ENCODE measurements at places on chromosomes 2 and 18. TPM values are rescaled to one million over a fixed set of nuclear protein-coding genes. Genes with fewer than 3 reads are reported as not detected.

The GREB1L gene
- total RNA-seq: 75.4 TPM

The EDAR gene
- 0.95 TPM for total RNA-seq

The SDC1 gene
- 24.3 TPM for total RNA-seq

The RAPGEF4 gene
- 0.98 TPM for total RNA-seq

The TSPYL6 gene
- not detected for total RNA-seq

GRCh38 chr18:52283927-52284326 is 56.1 kb upstream of the DCC start:
- no peaks in the 10 kb centered on the region for H3K36me3 ChIP-seq
- DNase-seq: no peak
- H3K4me3 ChIP-seq: no peak overlapping the region
- no peaks in the 10 kb centered on the region for H3K4me1 ChIP-seq
- no peak overlapping the region for H3K27ac ChIP-seq
- no peaks in the 10 kb centered on the region for H3K27me3 ChIP-seq

DNA sequence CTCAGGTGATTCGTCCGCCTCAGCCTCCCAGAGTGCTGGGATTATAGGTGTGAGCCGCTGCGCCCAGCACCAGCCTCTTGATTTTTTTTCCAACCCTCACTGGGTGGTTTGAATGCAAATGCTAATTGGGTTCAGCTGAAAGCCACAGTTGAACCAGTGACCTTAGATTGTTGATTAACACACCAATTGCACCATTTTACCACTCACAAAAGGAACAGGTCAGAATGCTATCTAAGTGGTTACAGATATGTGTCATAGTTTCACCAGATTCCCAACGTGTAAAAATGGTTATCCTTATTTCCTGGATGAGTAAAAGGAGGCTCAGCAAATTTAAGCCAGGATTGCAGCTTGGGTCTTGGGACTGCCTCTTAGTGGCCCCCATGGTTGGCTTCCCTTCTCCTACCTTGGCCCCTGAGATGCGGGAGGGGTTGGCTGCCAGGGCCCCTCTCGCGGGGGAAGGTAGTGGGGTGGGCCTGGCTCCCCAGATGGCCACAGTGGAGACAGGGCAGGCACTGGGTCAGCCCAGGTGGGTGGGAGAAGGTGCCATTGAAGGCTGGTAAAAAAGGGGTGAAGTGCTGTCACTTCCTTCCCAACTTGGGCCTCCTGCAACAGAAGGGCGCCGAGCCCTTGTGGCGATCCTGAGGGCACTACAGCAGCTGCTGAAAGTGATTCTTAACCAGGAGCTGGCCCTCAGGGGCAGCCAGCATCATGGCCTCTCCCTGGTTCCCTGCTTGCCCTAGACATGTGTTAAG is 164.9 kb upstream of the HAAO start:
- peaks cover 51% of the 10 kb centered on the region for H3K4me1 ChIP-seq
- no peak overlapping the region for H3K27ac ChIP-seq

- H3K27me3 ChIP-seq: no peaks in the 10 kb centered on the region
- H3K36me3 ChIP-seq: no peaks in the 10 kb centered on the region
- H3K4me3 ChIP-seq: no peak overlapping the region
Measured at GRCh38 chr2:160381425-160381951, 112.1 kb downstream of the RBMS1 start.

DNA sequence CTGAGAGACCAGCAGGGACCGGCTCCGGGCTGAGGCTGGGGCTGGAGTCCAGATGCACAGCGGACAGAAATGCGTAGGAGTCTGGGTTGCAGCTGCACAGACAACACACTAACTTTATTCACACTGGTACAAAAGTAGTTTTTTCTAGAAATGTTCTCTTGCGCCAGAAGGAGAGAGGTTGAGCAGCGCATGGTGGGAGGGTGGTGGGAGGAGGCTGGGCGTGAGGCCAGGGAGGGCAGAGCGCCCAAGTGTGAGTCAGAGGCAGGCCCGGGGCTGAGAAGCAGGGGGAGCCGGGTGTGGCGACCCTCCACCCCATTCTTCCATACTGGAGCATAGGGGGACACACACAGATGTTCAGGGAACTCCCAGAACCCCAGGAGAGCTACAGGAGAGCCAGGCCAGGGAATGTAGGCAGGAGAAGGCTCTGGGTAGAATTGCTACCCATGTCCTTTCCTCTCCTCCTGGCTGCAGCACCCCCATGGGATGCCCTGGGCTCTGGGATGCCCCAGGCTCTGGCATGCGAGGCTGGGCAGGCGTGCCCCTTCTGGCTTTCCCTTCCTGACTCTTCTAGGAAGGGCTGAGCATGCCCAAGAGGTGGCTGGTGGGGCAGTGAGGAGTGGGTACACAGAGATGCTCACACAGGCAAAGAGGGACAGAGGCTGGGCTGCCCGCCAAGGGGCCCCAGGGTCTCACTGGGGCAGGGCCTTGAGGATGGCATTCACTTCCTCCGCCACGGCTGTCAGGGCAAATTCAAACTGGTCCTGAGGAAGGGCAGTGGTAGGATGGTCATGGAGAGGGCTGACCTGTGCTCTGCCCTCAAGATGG is 10.6 kb downstream of the DNAJB2 start:
- H3K27ac ChIP-seq: no peak overlapping the region
- no peaks in the 10 kb centered on the region for H3K36me3 ChIP-seq
- DNase-seq: no peak
- H3K4me1 ChIP-seq: no peaks in the 10 kb centered on the region
- no peak overlapping the region for H3K4me3 ChIP-seq
- H3K27me3 ChIP-seq: no peaks in the 10 kb centered on the region

- no peak overlapping the region for H3K4me3 ChIP-seq
- H3K27me3 ChIP-seq: no peaks in the 10 kb centered on the region
- H3K4me1 ChIP-seq: no peaks in the 10 kb centered on the region
- no peak for DNase-seq
- H3K36me3 ChIP-seq: no peaks in the 10 kb centered on the region
- H3K27ac ChIP-seq: no peak overlapping the region
Measured at GRCh38 chr2:240722796-240723735, 31.4 kb downstream of the AQP12A start.

DNA sequence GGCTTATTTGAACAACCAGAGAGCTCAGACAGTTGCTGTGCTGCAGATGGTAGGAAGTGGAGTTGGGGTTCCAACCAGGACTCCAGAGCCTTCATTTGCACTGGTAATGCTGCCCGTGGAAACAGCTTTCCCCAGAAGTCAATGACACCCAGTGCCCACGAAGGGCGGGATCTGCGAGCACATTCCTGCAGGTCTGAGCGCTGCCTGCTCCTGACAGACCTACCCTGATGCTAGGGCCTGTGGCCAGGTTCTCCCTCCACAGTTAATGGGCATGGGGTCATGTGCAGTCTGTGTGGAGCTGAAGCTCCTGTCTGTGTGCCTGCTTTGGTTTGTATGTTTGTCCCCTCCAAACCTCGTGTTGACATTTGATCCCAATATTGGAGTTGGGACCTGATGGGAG is 299.0 kb upstream of the HS6ST1 start:
- H3K4me1 ChIP-seq: no peaks in the 10 kb centered on the region
- H3K27ac ChIP-seq: no peak overlapping the region
- DNase-seq: peak; percentile 27
- no peak overlapping the region for H3K4me3 ChIP-seq
- no peaks in the 10 kb centered on the region for H3K27me3 ChIP-seq

- H3K4me1 ChIP-seq: peaks cover 10% of the 10 kb centered on the region
- no peak overlapping the region for H3K4me3 ChIP-seq
- H3K27ac ChIP-seq: peak overlapping the region; percentile 7
Measured at GRCh38 chr18:9535430-9535991, 60.2 kb downstream of the RALBP1 start.

GRCh38 chr18:61850756-61851155 is 42.1 kb downstream of the RNF152 start:
- H3K27ac ChIP-seq: no peak overlapping the region
- H3K36me3 ChIP-seq: no peaks in the 10 kb centered on the region
- H3K4me1 ChIP-seq: no peaks in the 10 kb centered on the region
- H3K4me3 ChIP-seq: no peak overlapping the region

GRCh38 chr18:50135903-50136302 is 59.0 kb downstream of the MYO5B start:
- no peak overlapping the region for H3K27ac ChIP-seq
- H3K27me3 ChIP-seq: no peaks in the 10 kb centered on the region
- no peaks in the 10 kb centered on the region for H3K36me3 ChIP-seq
- no peak for DNase-seq
- H3K4me1 ChIP-seq: no peaks in the 10 kb centered on the region
- H3K4me3 ChIP-seq: no peak overlapping the region

- H3K27me3 ChIP-seq: no peaks in the 10 kb centered on the region
- no peaks in the 10 kb centered on the region for H3K36me3 ChIP-seq
- no peak for DNase-seq
- no peak overlapping the region for H3K4me3 ChIP-seq
Measured at GRCh38 chr2:28366496-28367282, 26.0 kb upstream of the FOSL2 start.

DNA sequence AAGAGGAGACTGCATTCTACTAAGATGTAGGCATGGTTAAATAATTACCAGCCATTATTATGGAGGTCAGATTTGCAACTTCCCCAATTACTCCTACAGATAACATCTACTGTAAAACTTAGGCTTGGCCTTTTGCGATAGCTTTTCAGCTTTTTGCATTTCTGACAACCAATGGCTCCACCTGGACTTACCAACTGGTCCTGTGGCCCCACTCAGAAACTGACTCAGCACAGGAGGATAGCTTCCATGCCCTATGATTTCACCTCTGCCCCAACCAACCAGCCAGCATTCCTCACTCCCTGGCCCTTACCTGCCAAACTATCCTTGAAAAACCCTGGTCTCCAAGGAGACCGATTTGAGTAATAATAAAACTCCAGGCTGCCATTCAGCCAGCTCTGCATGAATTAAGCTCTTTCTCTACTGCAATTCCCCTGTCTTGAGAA is 28.2 kb downstream of the TUBB6 start:
- peak overlapping the region; percentile 37 for H3K27ac ChIP-seq
- peaks cover 46% of the 10 kb centered on the region for H3K4me1 ChIP-seq
- DNase-seq: no peak
- no peaks in the 10 kb centered on the region for H3K27me3 ChIP-seq

DNA sequence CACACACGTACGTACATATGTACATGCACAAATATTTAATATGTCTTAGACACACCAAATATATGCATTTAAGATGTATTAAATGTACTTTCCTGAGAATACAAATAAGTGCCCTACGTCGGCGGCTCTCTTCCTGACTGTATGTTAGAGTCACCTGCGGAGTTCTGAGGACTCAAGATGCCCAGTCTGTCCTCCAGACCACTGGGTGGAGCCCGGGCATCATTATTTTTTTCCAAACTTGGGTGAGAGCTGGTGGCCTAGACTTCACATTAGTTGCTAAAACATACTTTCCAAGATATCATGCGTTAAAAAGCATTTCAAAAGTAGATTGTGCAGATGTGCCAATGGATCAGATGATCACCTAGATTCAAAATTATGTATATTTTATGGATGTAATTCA is 2.9 kb downstream of the IL18R1 start:
- no peaks in the 10 kb centered on the region for H3K27me3 ChIP-seq
- H3K27ac ChIP-seq: no peak overlapping the region
- H3K36me3 ChIP-seq: no peaks in the 10 kb centered on the region
- H3K4me3 ChIP-seq: no peak overlapping the region

GRCh38 chr2:163812926-163813520 is 77.2 kb upstream of the FIGN start:
- peaks cover 16% of the 10 kb centered on the region for H3K4me1 ChIP-seq
- H3K27ac ChIP-seq: peak overlapping the region; percentile 1
- H3K4me3 ChIP-seq: no peak overlapping the region
- H3K36me3 ChIP-seq: no peaks in the 10 kb centered on the region
- H3K27me3 ChIP-seq: no peaks in the 10 kb centered on the region

DNA sequence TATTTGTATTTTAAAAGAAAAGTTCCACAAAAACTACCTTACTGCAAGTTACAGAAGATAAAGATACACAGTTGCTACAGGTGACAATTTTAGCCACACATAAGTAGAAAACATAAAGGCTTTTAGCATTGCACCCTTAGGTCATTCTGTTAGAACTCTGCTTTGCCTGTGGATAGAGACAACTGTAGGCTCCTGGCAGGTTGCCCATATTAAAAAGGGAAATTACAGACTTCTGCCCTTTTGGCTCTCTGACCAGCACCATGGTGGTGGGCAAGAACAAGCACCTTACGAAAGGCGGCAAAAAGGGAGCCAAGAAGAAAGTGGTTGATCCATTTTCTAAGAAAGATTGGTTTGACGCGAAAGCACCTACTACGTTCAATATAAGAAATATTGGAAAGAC is 223.3 kb downstream of the MC4R start:
- no peaks in the 10 kb centered on the region for H3K36me3 ChIP-seq
- no peak overlapping the region for H3K27ac ChIP-seq
- no peaks in the 10 kb centered on the region for H3K27me3 ChIP-seq
- H3K4me1 ChIP-seq: no peaks in the 10 kb centered on the region

GRCh38 chr2:127347734-127348392 is 39.9 kb downstream of the MAP3K2 start:
- DNase-seq: no peak
- H3K4me3 ChIP-seq: no peak overlapping the region
- no peak overlapping the region for H3K27ac ChIP-seq
- no peaks in the 10 kb centered on the region for H3K36me3 ChIP-seq

DNA sequence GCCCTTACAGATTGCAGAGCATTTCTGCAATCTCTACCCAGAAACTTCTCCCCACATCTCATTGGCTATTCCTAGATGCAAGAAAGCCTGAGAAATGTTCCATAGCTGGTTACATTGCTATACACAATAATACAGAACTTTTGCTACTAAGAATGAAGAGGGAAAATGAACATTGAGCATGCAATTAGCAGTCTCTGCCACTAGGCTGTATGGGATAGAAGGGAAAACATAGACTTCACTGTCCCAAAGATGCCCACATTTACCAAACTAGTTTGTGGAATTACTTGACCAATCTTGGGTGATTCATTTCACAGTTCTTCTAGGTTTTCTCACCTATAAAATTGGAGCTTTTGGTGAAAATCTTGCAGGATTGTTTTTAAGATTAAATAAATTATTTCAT is 265.7 kb upstream of the NT5C1B start:
- H3K4me1 ChIP-seq: 0 out of 2 replicates have a peak, but pooled peaks cover 11% of the 10 kb centered on the region
- H3K27ac ChIP-seq: no peak overlapping the region

GRCh38 chr18:41593171-41593675 is 361.8 kb upstream of the PIK3C3 start:
- no peak for DNase-seq
- H3K4me1 ChIP-seq: no peaks in the 10 kb centered on the region
- no peaks in the 10 kb centered on the region for H3K36me3 ChIP-seq
- no peak overlapping the region for H3K27ac ChIP-seq

DNA sequence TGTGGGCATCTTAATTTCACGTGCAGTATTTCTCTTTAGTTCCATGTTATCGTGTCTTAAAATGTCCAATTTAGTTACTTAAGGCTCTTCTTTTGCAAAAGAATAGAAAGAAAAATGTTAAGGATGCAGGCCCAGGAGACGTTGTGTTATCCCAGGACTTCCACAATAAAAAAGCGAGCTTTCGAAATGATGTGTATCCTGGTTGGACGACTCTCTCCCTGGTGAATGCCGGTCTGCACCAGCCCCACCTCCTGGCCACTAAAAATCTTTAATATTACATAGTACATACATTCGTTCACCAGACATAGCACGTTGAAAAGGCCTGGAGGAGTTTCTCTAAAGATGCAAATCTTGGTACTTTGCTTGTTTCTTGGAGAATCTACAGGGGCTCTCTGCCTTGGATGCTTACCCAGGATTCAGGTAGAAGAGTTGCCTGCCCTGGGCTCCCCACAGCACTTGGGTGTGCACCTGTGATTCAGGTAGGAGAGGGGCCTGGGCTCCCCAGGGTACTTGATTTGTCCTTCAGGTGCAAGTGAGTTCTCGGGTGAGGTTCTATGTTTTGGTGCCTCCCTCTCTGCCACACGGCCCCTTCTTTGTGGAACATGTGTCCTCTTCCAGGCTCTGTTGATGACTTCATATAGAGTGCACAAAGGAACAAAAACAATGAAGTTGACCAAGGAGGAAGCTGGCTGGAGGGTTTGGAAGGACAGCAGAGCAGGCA is 26.6 kb downstream of the TWIST2 start:
- no peaks in the 10 kb centered on the region for H3K4me1 ChIP-seq
- H3K36me3 ChIP-seq: no peaks in the 10 kb centered on the region
- no peak for DNase-seq
- no peak overlapping the region for H3K4me3 ChIP-seq
- H3K27me3 ChIP-seq: no peaks in the 10 kb centered on the region
